HS-5 (cell line): ENCODE measurements at places on chromosomes 6 and 20.

DNA sequence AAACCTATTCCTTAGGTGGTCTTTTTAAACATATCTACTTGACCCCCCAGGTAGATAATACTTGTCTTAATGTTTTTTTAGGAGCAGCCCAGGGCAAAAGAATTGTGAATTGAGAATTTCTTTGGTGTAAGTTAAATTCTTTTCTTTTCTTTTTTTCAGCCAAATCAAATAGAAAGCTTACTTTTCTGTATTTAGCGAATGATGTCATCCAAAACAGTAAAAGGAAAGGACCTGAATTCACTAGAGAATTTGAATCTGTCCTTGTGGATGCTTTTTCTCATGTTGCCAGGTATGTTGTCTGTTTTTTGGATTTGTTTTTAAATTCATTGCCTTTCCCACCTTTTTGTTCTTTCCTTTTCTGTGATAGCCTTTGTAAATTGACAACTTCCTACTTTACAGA is 6.7 kb downstream of the RPRD1B start:
- DNase-seq: no peak

DNA sequence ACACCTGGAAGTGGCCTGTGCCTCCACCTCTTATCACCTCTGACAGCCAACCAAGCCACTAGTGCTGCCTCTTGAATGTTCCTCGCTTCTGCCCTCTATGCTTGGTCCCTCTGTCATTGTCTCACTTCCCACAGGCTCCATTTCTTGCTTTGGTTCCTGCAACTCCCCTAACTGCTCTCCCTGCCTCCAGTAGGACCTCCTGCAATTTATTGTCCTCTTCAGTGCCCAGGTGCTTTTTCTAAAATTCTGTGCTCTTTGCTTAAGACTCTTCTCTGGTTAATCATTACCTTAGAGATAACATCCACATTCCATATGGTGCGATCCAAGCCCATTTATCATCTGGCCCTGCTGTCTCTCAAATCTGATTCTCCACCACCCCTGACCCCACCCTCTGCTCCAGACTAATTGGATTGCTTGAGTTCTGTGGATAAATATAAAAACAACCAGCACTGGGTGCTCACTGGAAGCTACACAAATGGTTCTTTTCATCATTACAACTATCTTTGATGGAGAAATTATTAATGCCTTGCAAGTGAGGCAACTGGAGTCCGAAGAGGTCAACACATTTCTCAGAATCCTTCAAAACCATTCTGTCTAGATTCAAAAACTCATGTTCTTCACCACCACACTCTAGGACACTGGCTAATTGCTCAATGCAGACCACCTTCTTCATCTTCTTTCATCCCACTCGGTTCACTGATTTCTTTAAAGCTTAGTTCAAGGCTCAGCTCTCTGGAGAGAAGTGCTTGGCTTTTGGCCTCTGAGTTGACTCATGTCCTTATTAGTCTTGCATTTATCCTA is 47.2 kb downstream of the FOXA2 start:
- no peak for DNase-seq

DNA sequence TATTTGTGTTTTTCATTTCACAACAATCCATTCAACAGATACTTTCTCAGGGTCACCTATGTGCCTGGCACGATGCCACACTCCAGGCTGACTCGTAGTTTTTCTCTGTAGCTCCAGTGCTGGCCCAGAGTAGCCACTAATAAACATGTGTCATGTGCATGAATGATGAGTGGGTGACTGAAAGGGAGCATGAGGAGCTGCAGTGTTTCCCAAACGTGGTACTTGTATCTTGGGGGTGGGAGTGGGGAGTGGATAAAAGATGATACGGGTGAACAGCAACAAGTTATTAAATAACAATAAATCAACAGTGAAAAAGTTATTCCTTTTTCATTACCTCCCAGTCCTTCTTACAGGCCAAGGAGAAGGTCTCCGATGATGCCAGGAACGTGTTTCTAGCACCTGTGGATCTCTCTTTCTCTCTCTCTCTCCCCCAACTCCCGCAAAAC is 17.1 kb downstream of the SRXN1 start:
- DNase-seq: no peak

GRCh38 chr6:144360401-144360800 is 75.3 kb downstream of the UTRN start:
- no peak for DNase-seq

- no peak for DNase-seq
Measured at GRCh38 chr6:129130959-129131681, 248.2 kb downstream of the LAMA2 start.

- no peak for DNase-seq
Measured at GRCh38 chr20:19789446-19789845, 31.4 kb downstream of the RIN2 start.

DNA sequence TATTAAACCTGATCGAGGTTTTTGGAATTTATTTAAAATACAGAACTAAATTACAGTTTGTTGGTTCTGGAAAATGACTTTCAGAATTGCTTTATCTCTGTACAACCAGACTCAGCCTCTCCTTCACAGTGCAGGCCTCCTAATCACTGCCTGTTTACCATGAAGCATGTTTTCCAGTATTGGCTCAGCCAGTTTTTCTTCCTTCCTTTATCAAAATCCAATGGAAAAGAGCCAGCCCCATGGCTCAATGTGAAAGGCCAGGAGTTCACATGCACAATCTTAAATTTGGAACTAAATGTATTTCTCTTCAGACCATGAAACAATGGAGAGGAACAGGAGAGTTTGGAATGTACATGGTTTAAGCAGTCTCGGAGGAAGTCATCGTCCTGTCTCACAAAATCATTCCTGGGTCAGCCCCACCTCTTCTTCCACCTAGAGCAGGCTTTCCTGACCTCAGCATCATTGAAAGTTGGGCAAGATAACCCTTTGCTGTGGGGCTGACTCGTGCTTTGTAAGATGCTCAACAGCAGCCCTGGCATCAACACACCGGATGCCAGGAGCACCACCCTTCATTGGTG is 680.9 kb upstream of the AGPAT4 start:
- no peak for DNase-seq

- DNase-seq: no peak
Measured at GRCh38 chr6:113558431-113558830, 298.7 kb upstream of the MARCKS start.

GRCh38 chr6:7268816-7269555 is 44.0 kb downstream of the SSR1 start:
- no peak for DNase-seq

GRCh38 chr6:45478240-45478639 is 100.5 kb upstream of the SUPT3H start:
- peak; percentile 54 for DNase-seq

DNA sequence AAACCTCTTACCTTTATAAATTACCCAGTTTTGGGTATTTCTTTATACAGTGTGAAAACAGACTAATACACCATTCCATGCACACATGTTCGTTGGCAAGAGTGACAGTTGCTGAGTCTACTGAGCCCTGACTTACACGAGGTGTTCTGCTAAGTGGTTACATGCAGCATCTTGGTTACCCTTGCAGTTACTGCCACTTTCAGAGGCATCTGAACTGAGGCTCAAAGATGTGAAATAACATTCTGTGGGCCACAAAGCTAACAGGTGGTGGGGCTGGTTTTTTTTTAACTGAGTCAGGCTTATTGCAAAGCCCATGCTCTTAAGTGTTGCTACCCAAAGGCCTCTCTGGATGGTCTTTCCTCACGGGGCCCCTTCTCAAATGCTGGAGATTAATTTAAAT is 54.4 kb upstream of the GTSF1L start:
- no peak for DNase-seq

- DNase-seq: no peak
Measured at GRCh38 chr6:168268755-168269154, 50.8 kb downstream of the DACT2 start.
